ENCODE measurements at places on chromosomes 6 and 20.

DNA sequence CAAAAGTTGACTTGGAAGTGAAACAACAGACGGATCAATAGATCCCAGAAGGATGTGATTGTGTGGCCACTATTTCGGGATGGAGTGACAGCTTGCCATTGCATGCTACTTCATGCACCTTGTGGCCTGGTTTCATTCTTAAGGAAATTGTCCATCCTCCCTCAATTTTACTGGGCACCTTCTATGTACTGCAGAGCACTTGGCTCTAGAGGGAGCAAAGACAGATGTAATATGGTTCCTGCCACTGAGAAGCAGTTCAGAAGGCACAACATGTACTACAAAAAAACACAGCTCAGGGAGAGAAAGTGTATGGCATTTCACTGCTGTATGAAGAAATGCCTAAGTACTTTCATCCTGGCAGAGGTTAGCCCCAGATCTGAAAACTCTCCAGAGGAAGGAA, 91.9 kb downstream of the FOXA2 start:
- DNase-seq = no peak

GRCh38 chr6:53496797-53497375, 48.0 kb downstream of the GCLC start:
- no peak for DNase-seq

GRCh38 chr6:56911847-56912246, 43.1 kb upstream of the BEND6 start:
- DNase-seq = no peak

DNA sequence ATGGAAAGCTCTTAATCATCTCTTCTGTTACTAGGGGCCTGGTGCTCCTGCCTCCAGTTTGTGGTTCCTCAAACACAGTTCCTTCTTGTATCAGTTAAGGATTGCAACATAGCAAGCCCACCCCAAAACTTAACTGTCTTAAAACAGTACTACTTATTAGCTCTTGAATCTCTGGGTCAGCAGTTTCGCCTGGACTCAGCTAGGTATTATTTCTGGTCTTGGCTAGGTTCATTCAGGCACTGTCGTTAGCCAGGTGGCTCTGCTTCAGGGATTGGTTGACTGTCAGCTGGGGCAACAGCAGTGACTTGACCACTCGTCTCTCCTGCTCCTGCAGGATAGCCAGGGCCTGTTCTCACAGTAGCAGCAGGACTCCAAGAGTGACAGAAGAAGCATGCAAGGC, 30.0 kb upstream of the RALY start:
- DNase-seq = no peak

DNA sequence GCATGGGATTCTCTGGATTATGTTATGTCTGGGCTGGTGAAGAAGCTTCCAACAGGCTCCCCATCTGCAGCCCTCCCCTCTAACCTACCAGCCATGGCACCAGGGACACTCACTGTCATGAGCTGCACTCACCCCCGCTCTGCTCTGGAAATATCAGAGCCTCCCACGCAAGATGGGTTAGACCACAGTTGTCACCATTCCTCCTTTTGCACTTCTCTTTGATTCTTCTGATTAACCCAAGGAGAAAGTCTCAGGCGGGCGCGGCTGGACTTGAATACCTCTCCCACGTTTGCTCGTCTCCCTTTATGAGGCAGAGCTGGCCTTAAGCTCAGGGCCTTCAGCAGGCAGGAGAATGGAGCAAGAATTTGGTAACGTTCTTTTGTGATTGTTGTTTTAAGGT, 128.1 kb downstream of the CEBPB start:
- no peak for DNase-seq

DNA sequence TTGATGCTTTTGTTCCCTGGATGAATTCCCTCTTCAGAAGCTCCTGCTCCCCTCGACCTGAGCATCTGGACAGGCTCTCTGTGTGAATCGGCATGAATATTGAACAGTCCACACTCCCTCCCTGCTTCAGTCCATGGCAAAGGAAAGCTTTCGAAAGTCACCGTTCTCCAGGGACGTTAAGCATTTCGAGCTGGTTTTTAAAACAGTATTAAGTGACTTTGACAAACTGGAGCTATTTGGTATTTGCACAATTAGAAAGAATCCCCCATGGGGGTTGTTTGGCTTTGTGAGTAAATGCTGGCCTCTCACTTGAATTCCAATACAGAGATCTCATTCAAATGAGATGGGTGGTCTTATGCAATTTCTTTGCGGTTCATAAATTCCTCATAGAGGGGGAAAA, 85.3 kb upstream of the TIAM2 start:
- no peak for DNase-seq

DNA sequence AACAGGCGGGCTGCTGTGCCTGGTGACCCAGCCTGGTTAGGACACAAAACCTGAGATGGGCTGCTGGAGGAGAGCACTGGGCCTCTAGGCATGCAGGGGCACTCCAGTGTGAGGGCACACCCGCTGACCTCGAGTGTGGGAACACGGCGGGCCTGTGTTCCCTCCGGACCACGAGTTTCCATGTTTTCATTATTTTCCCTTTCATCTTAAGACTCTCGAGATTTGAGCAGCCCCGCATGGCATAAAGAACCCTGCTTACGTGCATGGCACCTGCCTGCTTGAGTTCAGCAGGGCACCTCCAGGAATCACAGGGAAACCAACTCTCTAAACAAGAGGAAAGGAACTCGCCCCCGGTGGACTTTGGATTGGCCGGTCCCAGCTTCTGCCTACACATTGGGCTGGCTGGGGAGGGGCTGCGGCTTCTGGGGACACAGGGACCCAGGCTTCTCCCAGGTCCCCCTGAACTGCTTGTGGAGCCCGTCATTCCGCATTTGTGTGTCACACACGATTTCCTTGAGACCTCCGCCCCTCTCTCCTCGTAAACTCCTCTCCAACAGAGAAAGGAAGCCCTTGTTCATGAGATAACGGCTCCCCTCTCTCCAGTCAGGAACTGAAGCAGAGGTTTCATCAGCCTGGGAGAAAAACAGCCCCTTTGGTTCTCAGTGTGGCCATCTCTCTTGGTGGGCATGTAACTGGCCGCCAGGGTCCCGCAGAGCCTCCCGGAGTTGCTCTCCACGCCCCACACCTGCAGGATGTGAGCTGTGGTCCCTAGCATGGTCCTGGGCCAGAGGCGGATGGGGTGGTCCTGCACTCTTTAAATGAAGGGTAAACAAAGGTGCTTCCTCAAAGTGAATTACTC, 181.8 kb downstream of the TTLL2 start:
- no peak for DNase-seq

DNA sequence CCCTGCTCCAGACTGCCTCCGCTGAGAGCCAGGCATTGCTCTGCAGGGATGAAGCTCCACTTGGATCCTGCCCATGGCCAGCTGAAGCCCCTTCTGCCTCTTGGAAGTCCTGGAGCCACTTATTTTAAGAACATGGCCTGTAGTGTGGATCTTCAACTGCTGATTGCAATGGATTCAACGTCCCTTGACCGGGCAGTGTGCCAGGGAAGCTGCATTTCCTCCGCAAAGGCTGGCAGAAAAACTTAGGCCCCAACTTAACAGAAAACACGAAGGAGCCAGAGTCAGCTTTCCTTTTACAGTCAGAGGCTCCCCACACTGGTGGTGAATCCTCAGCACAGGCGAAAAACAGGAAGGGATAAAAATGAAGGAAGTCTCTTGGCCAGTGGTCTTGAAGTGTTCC, 26.3 kb upstream of the FOXQ1 start:
- no peak for DNase-seq

- DNase-seq = no peak
Observed at GRCh38 chr6:76633259-76633658, 560.8 kb upstream of the IMPG1 start.

DNA sequence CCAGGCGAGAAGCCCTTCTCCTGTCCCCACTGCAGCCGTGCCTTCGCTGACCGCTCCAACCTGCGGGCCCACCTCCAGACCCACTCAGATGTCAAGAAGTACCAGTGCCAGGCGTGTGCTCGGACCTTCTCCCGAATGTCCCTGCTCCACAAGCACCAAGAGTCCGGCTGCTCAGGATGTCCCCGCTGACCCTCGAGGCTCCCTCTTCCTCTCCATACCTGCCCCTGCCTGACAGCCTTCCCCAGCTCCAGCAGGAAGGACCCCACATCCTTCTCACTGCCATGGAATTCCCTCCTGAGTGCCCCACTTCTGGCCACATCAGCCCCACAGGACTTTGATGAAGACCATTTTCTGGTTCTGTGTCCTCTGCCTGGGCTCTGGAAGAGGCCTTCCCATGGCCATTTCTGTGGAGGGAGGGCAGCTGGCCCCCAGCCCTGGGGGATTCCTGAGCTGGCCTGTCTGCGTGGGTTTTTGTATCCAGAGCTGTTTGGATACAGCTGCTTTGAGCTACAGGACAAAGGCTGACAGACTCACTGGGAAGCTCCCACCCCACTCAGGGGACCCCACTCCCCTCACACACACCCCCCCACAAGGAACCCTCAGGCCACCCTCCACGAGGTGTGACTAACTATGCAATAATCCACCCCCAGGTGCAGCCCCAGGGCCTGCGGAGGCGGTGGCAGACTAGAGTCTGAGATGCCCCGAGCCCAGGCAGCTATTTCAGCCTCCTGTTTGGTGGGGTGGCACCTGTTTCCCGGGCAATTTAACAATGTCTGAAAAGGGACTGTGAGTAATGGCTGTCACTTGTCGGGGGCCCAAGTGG, 5.3 kb downstream of the SNAI1 start:
- no peak for DNase-seq

DNA sequence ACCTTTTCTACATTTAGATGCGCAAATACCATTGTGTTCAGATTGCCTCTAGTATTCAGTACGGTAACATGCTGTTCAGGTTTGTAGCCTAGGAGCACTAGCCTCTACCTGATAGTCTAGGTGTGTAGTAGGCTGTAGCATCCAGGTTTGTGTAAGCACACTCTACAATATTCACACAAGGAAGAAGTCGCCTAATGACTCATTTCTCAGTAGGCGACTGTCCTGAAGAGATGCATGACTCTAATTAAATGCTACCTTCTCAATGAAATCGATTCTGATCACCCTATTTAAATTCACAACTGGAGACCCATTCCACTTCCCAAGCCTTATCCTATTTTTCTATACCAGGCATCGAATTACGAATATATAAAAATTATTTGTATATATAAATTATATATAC, 1.3 kb downstream of the MCUR1 start:
- no peak for DNase-seq

- DNase-seq = no peak
Observed at GRCh38 chr6:50654155-50654554, 59.2 kb upstream of the TFAP2D start.

- DNase-seq = no peak
Observed at GRCh38 chr20:59984541-59984940, 26.3 kb downstream of the CDH26 start.

DNA sequence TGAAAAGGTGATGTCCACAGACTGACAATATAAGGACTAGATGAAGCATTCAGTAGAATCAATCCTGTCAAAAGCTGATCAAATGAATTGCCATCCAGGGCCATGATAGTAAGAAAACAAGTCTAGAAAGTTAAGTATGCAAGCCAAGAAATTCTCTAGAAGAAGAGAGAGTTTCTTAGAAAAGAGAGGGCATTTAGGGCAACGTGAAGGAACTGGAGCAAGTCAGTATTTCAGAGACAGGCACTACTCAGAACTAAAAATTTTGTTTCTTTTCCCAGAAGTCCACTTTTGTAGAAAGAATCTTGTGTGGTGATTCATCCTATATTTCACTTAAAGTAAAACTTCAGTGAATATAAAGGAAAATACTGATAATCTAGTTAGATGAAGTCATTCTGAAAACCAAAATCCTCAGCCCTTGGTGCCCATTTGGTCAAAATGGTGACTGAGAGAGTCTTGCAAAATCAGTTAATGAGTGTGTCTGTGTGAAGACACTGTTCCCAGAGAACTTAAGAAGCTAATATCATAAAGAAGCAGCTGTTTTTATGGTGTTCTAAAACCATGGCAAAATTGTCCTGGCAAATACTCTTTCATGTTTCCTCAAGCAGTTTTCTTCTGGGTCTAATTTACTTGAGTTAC, 82.2 kb downstream of the COL19A1 start:
- no peak for DNase-seq

DNA sequence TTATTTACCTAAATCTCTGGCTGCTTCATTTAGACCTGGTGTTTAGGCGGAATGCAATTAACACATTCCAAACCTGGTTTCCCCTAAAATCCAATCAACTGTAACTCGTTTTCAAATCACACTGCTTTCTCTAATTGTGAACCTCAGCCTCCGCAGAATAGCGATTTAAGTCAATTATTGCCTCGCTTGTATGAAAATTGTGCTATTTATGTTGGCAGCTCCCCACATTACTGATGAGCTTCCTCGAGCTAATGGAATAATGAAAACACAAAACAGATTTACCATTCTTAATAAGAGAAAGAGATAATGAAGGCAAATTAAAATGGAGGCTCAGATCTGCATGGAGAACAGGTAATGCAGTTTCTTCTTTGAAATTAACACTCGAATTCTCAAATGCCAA, 67.9 kb downstream of the SLC2A10 start:
- DNase-seq = no peak

DNA sequence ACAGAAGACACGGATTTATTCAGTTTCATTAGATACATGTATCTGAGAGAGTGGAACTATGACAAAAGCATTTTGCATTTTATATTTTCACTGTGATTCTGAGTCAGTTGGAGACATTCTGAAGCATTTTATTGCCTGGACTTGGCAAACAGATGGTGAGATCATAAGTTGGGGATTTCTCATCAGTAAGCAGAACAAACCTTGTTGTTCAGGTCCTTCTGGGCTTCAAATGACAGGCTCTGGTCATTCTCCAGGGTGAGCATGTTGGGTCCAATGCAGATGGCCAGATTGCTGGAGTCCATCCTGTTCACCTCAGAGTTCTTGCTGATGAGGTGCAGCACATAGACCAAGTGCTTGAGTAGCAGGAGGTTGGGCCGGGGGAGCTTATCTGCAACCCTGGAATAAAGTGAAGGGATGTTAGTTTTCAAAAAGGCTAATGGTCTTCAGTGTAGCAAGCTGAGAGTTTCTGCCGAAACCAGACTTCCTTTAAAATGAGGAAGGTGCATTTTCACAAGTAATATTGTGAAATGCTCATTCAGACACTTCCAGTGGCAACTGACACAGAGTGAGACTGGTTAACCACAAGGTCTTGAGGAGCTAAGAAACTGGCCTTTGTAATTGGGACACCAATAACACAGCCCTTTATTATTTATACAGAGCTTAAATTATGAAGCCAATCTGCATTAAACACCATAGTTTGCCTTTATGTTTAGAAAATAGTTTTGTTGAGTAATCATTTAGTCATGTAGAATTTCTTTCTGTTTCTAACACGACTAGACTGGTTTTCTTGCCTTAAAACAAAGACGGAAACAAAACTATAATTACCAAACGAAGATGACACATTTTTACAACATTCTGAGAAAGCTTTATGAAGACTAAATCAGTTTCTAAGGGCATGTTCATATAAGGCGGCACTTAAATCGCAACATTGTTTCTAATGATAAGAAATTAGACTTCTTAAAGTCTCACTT, 5.6 kb downstream of the TAGAP start:
- DNase-seq = no peak

- DNase-seq = peak; percentile 65
Observed at GRCh38 chr6:169722362-169723199, 1.7 kb downstream of the PHF10 start.
